ENCODE measurements at places on chromosomes 13 and 19.
A peak's percentile ranks its signal among the peaks of the same experiment; 100 is the strongest.

DNA sequence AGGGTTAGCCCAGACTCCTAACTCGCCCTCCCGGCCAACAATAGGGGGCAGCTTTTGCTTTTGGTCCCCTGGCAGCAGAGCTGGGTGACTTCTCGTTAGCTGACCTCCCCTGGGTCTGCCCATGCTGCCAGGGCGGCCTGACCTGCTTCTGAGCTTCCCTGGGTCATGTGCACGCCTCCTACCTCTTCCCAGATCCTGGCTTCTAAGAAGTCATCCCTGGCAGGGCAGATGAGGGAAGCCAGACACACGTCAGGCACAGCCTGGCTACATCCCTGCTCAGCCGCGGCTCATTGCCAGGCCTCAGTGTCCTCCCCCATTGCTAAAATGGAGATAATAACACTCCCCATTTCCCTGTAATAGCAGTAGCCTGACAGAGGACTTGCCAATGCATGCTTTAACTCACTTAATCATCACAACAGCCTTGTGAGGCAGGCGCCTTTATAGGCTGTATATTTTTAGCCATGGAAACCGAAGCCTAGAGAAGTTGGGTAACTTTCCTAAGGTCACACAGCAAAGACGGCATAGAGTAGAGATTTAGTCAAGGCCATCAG lies 2.1 kb downstream of the KCNK6 start:
- DNase-seq, result no peak

DNA sequence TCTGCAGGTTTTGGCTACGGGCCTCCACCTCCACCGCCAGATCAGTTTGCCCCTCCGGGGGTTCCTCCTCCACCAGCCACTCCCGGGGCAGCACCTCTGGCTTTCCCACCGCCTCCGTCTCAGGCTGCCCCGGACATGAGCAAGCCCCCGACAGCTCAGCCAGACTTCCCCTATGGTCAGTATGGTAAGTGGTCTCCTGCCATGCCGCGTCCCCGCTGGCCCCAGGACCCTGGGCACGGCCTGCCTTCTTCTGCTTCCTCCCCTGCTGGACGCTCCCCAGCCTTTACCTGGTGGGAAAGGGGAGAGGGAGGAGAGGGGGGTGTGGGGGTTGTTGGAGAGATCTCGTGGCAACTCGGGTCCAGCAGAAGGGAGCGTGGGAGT lies 5.7 kb upstream of the RPS15 start:
- no peak for DNase-seq

DNA sequence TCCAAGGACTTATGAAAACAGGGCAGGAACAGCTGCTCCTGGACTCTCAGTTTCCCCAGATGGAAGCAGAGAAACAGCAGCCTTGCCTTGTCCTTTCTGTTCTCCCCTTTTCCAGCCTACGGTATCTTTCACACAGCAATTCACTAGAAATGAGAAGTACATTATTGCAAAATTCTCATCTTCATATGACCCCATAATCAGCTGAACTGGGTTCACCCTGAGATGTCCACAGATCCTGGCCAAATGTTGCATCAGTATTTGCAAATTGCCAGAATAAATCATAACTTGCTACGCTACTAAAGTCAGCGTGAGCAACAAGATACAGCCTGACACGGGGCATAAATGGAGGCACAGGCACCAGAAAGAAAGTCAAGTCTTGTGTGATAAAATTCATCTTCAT lies 16.1 kb downstream of the VSTM1 start:
- no peak for DNase-seq

- DNase-seq, result no peak
Measured at GRCh38 chr13:71051573-71051972, 815.4 kb downstream of the DACH1 start.

- DNase-seq, result peak; percentile 73
Measured at GRCh38 chr13:42420304-42420703, 148.4 kb downstream of the AKAP11 start.

GRCh38 chr13:50726164-50726563 lies 117.3 kb downstream of the DLEU7 start:
- DNase-seq, result no peak

DNA sequence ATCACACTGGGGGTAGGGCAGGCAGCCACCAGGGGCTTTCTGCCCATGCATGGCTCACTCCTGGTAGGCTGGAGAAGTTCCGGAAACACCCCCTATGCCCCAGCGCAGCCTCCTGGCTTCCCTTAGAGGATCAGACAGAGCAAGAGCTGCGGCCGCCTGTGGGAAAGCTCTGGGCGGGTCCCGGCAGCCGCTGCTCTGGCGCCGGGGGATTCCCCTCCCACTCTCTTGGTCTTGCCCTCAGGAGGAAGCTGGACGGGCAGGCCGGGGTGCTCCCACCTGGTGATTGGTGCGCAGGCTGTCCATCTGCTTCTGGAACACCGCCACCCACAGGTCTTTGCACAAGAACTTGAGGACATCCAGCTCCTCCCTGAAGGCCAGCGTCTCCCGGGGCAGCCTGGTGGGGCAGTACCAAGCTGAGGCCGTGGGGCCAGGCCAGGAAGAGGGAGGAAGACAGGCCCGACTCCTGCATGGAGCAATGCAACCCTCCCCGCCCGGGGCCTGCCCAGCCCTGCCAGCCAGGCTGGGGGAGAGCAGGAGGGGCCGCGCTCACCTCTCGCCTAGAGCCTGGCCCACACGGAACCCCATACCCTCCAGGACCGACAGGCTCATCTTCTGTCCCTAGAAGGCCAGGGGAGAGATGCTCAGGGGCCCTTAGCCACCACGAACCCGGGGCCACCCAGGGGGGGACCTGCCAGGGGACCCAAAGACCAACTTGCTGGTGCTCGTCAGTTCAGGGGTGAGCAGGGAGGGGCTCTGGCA lies 4.0 kb upstream of the NKPD1 start:
- peak; percentile 81 for DNase-seq

DNA sequence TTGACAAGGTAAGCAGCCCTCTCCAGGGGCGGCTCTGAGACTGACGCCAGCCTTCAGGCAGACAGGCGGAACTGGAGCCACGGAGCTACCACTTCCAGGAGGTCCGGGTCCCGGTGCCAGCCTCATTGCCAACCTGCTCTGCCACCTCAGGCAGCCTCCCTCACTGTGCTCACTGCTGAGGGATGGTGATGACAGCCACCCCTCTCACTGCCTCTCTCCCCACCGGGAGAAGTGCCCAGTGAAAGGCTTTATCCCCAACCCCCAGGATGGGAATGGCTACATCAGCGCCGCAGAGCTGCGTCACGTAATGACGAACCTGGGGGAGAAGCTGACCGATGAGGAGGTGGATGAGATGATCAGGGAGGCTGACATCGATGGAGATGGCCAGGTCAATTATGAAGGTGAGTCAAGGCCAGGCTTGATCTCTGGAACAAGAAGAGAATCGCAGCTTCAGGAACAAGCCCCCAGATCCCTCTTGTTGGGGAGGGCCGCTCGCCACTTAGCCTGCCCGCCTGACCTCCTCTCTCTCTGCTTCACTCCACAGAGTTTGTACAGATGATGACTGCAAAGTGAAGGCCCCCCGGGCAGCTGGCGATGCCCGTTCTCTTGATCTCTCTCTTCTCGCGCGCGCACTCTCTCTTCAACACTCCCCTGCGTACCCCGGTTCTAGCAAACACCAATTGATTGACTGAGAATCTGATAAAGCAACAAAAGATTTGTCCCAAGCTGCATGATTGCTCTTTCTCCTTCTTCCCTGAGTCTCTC lies 7.6 kb downstream of the CALM3 start:
- DNase-seq, result no peak

DNA sequence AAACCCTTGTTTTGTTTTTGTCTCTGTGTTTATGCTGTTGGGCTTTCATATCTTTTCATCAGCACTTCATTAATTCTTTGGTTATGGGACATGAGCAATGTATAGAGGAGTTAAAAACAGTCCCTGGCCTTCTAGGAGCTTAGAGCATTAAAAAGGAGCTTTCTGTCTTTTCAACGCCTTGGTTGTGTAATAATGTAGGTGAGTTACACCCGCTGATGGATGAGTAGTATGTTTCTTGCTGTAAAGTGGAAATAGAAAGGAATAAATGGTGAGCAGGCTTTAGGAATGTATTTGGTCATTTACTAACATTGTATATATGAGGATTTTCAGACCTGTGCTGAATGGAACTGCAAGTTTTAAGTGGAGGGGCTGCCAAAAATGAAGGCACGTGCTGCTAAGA lies 121.5 kb upstream of the RNF113B start:
- DNase-seq, result no peak

DNA sequence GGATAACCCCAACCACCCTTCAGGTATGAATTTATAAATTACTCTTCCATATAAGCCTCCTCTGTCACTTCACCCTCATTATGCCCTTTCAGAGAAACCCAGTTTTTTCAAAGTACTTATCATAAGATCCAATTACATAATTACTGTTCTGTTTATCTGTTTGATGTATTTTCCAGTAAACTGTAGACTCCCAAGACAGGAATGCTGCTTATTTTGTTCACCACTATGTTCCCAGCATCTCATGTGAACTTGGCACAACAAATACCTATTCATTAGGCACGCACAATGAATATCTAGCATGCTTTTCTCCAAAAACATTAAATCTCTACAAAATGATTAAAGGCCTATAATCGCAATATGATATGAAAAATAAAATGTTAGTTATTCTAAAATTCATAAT lies 13.2 kb downstream of the ENOX1 start:
- no peak for DNase-seq

- DNase-seq, result peak; percentile 39
Measured at GRCh38 chr19:8487137-8487851, 15.1 kb downstream of the PRAM1 start.

- DNase-seq, result no peak
Measured at GRCh38 chr13:93965587-93965986, 513.9 kb downstream of the DCT start.

DNA sequence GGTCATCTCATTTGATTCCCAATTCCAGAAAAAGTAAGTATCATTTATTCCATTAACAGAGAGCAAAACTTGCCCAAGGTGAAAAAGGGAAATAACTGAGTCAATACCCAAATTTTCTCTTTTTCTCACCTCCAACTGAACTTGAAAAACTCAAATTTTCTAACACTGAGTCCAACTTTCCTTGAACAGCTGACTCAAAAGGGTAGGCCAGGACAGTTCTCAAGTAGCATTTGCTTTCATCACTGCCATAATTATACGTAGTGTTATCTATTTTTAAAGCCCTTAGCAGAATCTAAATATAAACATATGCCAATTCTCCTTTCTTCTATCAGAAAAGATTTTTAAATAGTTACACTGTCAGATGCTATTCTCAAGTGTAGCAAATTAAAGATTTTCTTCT lies 3.5 kb downstream of the N4BP2L2 start:
- DNase-seq, result no peak

DNA sequence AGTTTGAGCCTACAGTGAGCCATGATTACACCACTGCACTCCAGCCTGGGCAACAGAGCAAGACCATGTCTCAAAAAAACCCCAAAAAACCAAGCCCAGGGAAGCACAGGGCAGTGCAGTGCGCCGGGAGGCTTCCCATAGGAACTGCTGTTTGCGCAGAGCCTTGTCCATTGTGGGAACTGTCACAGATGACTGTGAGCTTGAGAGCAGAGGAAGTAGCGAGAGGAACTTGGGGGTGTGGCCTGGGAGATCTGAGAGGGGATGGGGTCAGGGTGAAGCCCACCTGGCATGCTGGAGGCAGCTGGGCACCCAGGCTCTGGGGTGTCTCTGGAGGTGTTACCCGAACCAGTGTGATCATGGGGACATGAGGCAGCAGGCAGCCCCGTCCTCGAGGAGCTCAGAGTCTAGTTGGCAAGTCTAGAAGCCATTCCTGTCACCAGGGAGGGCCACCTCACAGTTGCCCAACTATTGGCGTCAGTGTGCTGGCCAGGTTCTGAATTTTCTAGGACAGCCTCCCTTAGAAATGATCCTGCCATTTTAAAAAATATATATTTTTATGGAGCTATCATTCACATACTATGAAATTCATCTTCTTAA lies 10.4 kb downstream of the KDM4B start:
- DNase-seq, result no peak

DNA sequence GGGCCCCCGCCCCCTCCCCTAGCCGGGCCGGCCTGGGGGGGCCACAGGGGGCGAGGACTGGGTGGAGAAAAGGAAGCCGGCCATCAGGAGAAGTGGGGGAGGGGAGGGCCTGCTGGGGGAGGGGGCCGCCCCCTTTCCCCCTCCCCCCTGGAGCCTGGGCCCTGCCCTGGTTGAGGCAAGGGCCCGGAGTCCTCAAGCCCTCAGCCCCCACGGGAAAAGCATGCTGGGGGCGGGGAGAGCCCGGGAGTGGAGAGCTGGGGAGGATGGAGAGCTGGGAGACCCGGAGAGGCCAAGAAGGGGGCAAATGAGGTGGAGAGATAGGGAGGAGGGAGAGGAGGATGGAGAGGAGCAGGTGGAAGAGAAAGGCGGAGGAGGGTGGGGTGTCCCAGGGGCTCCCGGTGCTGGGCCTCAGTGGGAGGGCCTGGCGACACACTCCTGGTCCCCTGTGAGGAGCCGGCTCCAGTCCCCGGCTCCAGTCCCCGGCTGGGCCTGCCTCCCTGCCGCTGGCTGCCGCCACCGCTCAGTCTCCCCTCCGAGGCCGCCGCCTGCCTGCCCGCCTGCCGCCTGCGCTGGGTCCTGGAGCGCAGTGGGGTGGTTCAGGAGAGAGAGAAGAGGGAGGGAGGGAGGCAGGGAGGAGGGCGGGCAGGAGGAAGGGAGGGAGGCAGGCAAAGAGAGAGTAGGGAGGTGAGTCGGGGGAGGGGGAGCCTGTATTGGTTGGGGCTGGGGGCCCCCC lies at the start of gene GRIK5:
Gene GRIK5 (minus strand): TSS at position 588 of the 733 bp plus-strand sequence. CDS start 4,436 bp downstream, outside the sequence.
- no peak for DNase-seq

GRCh38 chr19:7211191-7211951 lies 82.8 kb downstream of the INSR start:
- no peak for DNase-seq

DNA sequence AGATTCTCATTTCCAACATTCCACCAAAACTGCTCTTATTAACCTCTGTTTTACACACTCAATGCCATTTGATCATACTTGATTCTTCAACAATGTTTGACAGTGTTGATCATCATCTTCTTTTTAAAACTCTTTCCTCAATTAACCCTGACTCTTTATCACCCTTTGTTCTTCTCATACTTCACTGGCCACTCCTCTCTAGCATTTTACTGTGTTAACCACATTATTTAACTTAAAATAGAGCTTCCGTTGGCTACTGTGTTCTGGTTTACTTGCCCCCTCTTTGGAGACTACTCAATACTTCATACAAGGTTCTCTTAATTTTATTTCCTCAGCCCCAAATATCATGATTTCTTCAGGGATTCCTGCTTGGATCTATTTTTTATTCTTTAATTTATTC lies 121.1 kb upstream of the SPRY2 start:
- no peak for DNase-seq

DNA sequence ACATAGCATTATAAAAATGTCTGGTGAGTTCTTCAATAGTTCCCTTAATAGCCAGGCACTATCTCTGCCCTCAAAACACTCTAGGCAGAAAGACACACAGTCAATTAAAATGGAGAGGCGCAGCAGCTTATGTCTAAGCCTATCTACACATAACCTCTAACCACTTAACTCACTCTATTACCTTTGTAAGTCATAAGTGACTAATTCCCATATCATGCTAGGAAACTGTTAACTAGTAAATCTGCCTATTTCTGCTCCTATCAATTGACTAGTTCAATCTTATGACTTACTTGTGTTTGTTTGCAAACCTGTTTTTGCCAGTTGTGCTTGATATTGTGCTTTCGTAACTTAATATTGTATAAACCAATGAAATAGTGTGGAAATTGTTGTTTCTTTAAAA lies 3.2 kb downstream of the CCDC122 start:
- no peak for DNase-seq

- no peak for DNase-seq
Measured at GRCh38 chr13:26896986-26897668, 136.5 kb upstream of the GPR12 start.

All from T-helper 2 cell treated with Interferon-gamma antibody and Interleukin-4, amounts not matched to agents 5 μg/mL and 100 μg/mL, for 36 hours (primary cell).